ENCODE measurements at places on chromosomes 3 and 15.

GRCh38 chr3:23800731-23801130 is 5.0 kb upstream of the UBE2E1 start:
- peak; percentile 41 for DNase-seq

GRCh38 chr15:26177816-26178215 is 314.7 kb upstream of the ATP10A start:
- no peak for DNase-seq

DNA sequence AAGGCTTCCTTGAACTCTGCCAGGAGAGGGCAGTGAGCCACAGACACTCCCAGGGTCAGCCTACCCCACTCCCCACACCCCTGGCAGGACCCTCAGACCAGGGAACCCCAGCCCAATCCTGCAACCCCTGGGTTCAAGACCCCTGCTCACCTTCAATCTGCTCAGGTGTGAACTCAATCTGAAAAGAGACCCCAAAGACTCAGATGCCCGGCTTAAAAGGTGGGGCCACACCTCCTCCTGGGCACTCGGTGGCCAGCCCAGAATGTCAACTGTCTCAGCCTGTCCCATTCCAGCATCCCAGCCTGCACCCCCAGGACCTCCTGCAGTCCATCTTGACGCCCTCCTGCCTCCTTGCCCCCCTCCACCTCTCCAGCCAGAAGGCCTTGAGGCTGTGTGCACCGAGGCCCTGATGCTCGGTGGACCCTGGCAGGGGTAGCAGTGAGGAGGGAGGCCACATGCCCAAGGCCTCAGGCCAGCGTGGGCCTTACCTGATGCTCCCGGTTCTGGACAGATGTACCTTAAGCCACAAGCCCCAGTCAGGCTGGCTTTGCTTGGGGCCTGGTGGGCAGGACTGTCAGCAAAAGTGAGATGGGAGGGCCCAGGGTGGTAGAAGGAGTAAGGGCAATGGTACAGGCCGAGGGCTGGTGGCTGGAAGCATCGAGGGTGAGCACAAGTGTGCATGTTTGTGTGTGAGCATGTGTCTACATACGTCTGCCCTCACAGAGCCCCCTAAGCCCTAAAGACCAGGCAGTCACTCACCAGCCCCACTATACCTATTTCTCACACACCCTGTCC is 2.2 kb downstream of the MYL3 start:
- no peak for DNase-seq

- DNase-seq: no peak
These were observed 66.3 kb downstream of the STRIT1 start for GRCh38 chr3:155227141-155227540.

DNA sequence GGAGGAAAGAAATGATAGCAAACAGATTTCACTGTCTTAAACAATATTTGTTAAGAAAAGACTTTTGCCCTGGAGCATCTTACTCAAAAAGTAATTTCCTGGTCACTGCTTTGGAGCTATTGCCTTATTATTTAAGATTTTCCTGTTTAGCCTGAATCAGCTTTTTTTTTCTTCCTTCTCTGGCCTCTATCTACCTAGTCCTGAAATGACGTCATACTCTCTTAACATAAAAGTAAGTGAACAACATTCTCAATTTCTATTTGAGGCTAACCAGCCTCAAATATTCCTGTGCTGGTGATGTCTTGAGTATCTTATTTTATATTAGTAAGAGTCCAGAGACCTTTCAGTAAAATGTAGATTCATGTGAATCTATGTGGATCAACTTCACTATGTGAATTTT is 221.9 kb upstream of the ALCAM start:
- no peak for DNase-seq

DNA sequence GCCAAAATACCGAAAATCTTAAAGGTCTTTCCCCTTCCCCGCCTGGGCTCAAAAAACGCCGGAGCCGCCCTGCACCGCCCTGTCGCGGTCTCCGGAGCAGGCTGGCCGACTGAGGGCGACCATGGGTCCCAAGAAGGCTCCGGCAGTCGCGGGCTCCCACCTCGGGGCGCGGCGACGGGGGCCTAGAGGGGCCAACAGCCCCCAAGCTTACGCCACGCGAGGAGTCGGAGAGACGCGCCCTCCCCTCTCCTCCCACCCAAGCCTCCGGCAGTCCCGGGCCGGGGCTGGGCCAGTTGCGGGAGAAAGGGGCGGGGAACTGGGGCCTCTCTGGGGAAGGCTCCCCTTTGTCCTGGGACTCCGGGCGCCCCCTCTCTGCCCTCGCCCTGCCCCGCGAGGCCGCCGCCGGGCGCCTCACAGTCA is 69.2 kb downstream of the GOLGA8B start:
- DNase-seq: peak; percentile 21

GRCh38 chr15:95973566-95974256 is 356.8 kb upstream of the NR2F2 start:
- no peak for DNase-seq

DNA sequence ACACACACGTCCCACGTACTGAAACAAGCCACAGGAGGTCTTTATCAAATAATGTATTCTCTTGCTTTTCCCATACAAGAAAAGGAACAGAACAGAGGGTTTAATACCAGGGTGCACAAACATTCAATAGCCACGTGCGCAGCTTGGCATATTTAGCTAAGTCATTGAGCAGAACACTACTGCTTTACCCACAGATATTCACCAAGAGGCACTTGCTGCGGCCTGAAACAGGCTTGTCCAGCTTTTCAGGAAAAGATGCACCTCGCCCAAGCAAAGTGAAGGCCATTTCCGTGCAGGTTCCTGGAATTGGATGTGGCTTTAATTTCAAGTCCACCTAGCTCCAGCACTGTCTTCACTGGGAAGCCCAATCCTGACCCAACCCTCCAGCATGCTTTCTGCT is 17.6 kb downstream of the ZDHHC3 start:
- no peak for DNase-seq

DNA sequence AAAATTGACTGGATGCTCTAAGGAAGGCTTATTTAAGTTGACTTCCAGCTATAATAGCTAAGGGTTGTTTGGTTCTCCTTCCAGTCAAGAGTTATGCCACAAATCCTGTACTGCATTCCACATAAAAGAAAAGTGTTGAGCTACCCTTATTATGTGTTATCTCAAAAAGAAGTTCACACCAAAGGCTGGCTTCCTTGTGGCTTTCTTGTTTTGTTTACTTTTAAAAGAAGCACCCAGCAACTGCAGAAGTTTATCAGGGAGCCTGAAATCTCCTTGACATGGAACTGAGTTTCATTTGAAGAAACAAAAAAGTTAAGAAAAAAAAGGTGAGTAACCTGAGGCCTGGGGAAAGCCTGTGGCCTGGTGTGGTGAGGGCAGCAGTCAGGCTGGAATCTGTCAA is 10.2 kb downstream of the MGLL start:
- DNase-seq: no peak

DNA sequence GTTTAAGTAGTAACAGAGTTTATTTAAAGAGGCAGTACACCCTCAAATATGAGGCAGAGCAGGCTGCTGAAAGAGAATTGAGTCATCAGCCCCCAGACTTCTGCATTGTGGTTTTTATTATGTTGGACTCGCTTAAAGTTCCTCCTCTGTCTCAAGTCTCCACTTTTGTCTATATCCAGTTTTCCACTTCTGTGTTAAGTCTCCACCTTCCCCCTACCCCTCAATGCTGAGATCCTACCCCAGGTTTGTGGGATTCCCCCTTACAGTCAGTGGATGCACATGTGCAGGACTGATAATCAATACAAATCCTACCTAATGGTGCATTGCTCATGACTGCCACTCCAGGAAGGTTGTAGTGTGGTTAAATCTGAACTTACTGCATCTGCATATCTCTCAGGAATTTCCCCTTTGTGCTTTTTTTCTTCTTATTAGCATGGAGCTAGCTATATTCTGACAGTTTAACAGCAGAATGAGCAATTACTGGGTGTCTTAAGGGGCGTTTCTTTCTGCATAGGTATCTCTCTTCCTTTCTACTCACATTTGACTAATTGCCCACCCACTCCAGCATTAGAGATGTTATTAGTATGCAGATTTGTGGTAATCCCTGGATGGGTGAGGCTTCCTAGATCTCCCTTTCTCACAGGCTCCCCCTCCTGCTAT is 11.9 kb upstream of the CD200R1L start:
- no peak for DNase-seq

DNA sequence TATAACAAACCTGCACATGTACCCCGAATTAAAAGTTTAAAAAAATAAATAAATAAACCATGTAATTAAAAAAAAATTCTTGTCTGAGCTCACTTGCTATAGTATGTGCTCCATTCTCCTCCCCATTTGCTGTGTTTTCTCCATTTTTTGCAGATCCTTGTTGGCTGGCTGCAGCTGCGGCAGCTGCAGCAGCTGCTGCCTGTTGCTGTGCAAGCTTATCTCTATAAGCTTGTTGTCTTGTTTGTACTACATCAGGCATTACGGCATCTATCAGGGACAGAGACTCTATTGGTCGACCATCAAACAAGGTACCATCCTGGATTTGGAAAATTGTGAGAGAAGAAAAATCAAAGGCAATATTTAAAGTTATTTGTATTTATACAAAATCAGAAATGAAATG is 145.9 kb downstream of the TBL1XR1 start:
- no peak for DNase-seq

GRCh38 chr3:148190441-148190990 is 507.2 kb upstream of the AGTR1 start:
- no peak for DNase-seq

GRCh38 chr3:25572919-25573385 is 91.8 kb downstream of the TOP2B start:
- DNase-seq: no peak

DNA sequence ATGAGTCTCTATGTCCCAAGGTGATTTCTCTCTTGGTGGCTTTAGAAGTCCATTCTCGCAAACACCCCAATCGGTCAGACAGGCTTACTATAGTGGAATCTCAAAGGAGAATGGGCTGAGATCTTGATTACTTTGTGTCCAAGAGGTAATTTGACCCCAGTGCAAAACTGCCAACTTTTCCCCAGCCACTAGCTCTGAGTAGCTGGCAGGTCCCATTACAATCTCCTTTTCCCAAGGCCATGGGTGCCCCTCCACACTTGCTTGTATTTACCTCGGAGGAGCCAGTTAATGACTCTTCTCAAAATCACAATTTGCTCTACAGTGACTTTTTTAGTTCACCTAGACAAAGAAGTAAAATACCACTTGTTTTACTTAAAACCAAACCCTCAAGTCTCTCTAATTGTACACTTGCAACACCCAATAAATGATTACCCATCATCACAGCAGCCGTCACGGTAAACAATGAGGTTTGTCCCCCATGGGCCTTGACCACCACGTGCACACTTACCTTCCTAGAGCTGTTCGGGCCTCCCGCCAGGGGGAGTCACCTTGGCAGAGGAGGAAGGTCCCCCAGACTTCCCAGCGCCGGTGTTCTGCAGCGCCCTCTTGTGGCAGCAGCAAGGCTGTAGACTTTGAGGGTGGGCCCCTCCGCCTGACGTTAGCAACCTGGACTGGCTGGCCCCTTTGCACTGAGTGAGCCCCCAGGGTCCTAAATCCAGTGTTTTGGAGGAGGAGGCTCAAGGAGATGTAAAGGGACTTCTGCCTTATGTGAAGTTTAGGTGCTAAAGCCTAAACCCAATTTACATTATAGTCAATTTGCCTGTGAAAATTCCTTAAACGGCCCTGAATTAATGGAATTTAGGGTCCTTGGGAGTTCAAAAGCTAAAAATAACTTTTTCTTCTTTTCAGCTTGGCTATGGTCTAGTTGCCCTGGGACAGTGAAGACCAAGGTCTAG is 18.7 kb upstream of the HDAC11 start:
- peak; percentile 58 for DNase-seq

DNA sequence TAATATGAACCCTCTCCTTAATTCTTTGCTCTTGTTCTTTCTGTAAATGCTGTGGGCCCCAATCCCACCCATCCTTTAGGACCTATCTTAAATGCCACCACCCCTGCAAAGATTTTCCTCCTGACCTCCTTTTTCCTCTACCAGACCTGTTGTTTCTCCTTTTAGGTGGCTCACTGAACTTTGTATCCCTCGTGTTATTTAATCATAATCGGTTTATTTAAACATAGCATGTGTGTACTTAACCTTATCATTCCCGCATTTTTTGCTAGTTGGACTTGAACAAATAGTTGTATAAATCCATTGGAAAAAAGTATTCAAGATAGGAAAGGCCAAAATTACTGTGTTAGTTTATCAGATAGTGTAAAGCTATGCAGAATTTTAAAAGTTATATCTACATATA is 988 bp upstream of the NFKBIZ start:
- no peak for DNase-seq

- DNase-seq: no peak
These were observed 125.2 kb upstream of the CCNL1 start for GRCh38 chr3:157285141-157285540.

DNA sequence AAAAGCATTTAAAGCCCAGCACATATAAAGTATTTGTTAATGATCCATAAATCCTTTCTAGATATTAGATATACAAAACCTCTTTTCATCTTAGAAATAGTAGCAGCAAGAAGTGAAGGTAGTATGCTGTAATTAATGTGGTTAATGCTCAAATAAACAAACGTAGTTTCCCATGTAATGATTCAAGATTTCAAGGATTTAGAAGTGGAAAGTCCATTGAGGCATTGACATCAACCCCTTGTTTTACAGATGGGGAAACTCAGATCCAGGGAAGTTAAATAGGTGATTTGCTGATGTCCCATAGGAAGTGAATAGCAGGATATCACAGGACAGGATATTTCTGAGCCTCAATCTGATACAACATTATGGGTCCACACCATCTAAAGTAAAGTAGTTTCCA is 47.2 kb downstream of the TSC22D2 start:
- no peak for DNase-seq

DNA sequence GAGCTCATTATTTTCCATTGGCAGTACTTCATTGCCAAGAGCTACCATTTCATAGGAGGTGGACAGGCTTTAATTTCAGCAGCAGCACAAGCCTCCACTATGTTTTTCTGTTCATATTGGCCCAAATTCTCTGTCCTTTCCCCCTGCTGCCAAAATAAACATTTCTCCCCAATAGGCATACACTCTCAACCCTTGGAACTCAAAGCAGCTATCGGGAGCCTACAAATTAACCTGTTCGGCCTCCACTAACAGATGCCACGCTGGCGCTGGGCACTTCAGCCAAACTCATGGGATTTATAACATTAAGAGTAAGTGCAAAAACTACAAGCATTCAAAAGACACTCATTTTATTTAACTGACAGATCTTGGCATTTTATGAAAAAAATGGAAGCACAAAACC is 95.7 kb downstream of the NSUN3 start:
- no peak for DNase-seq

DNA sequence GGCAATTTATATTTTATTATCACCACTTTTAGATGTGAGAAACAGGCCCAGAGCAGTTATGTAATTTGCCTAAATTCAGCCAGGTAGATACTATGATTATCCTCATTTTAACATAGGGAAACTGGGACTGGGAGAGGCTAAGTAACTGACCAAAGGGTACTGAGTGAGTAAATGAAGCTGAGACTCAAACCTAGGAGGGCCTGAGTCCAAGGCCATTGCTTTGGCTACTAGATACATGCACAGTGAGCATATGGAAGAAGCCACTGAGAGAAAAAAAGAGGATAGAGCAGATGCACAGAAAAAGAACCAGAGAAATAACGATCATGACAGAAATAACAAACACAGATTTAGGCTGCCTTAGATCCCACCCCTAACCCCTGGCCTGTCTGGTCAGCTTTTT is 33.6 kb downstream of the USF3 start:
- no peak for DNase-seq
